ENCODE measurements at places on chromosomes 3 and 15. TPM values are rescaled to one million over a fixed set of nuclear protein-coding genes. Genes with fewer than 3 reads are reported as not detected.

- DNase-seq = no peak
These were observed 5.4 kb downstream of the PFN2 start for GRCh38 chr3:149965278-149965677.

Gene VPS18
- 22.5 TPM for total RNA-seq

DNA sequence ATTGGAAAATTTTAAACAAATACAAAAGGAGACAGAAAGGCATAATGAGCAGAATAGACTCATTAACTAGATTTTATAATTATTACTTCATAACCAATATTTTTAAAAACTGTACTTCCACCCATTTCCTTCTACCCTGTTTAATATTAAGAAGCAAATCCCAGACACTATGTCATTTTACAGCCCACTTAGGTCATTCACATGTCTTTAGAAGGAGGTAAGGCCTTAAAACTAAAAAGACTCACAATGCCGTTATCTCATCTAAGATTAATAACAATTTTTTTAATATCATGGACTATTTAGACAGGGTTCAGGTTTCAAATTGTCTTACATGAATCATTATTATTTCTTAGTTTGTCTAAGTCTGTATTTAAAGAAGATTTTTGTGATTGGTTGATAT lies 217.2 kb downstream of the NFKBIZ start:
- DNase-seq = no peak

DNA sequence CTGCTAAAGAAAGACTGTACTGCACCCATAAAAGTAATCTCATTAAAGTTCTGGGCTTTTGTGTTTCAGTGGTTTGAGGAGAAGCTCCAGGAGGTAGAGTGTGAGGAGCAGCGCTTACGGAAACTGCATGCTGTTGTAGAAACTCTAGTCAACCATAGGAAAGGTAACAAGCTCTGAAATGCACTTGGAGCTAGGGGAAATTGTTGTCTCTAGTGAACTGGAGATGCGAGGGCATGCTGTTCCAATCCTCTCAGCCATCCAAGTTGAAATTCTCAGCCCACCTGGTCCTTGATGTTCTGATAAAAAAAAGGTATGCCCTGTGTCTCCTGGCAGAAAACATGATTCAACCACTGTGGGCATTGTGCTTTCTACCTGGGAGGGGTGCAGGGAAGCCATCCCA lies 21.4 kb upstream of the SNX22 start:
- DNase-seq = no peak

Gene GXYLT2
- 46.4 TPM for total RNA-seq

- no peak for DNase-seq
These were observed 684.2 kb upstream of the CFAP20DC start for GRCh38 chr3:59734061-59734460.

DNA sequence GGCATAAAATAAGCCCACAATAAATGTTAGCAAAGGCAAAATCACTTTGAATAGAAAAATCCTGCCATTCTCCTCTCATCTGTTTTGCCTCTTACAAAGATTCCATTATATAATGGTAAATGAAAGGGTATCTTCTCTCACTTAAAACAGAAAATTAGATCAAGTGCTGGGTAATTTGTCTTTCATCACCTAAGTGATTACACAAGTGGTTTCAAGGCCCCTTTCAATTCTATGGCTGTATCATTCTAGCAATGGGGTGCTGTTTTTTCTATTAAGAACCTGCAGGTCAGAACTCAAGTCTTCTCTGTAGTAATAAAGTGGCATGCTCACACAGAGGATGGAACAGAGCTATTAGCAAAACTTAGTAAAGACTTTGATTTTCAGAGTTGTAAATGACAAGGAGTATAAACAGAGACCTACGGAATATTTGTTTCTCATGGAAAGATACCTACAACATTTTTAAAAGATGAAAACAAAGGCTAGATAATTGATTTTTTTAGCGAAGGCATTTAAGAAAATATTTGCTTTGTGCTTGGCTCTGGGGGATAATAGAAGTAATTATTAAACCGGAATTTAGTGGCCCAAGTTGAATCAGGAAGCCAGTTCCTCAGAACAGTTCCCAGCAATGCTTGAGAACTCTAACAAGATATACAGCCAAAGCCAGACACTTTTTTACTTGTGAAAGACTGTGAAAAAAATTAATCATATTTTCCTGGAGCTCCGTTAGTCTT lies 137.4 kb downstream of the CMSS1 start:
- no peak for DNase-seq

DNA sequence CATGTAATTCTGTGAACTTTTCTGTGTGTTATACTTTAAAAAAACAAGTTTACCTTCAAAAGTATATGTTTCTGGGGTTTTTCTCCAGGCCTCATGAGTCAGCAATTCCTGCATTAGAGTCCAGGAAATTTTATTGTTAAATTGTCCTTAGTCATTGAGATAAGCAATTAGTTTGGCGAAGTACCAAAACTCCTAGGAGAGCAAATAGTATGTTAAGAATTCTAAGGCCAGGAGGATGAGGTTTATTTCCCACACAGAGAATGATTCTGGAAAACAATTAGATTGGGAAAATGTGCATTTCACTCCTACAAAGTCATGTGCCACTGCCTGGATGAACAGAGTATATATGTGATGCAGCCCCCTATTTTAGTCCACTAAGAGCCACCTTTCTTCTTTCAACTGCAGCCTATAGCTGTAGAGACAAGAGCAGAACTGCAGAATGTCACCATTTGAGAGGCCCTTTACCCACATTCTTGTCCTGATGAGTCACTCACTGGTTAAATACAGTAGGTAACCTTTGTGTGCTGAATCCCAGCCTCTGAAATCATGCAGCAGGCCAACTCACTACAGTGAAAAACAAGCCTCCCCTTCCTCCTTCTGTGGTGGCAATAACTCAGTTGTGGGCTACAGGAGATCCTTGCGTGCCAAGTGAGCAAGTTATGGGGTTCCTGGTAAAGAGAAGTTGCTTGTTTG lies 452.8 kb upstream of the THBS1 start:
- no peak for DNase-seq

Gene TMEM266
- not detected for total RNA-seq

Gene DNAH12
- 0.10 TPM for total RNA-seq

DNA sequence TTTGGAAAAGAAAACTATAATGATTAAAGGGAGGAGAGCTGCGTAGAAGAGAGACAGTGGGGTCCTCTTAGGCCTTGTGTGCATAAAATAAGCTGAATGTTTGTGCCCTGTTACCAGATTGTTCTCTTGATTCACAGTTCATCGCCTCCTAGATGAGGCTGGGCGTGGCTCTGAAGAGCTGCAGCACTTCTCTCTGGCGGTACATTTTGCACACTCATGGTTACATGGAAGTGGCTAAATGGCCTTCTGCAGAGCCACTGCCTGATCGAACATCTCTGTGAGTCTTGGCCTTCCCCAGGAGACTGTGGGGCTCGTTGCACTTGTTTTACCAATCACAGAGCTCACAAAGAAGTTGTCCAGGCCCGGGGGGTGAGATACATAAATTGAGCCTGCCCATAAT lies 208.8 kb downstream of the GABRG3 start:
- no peak for DNase-seq

DNA sequence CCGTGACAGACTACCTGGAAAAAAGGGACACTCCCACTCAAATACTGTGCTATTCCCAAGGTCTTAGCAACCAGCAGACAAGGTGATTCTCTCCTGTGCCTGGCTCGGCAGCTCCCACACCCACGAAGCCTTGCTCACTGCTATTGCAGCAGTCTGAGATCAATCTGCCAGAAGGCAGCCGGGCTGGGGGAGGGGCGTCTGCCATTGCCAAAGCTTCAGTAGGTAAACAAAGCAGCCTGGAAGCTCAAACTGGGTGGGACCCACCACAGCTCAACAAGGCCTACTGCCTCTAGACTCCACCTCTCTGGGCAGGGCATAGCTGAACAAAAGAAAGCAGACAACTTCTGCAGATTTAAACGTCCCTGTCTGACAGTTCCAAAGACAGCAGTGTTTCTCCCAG lies 128.4 kb upstream of the SETMAR start:
- no peak for DNase-seq

- DNase-seq = no peak
These were observed 134.2 kb upstream of the ALCAM start for GRCh38 chr3:105232553-105232952.

GRCh38 chr15:92600856-92601255 lies 54.7 kb downstream of the FAM174B start:
- no peak for DNase-seq

DNA sequence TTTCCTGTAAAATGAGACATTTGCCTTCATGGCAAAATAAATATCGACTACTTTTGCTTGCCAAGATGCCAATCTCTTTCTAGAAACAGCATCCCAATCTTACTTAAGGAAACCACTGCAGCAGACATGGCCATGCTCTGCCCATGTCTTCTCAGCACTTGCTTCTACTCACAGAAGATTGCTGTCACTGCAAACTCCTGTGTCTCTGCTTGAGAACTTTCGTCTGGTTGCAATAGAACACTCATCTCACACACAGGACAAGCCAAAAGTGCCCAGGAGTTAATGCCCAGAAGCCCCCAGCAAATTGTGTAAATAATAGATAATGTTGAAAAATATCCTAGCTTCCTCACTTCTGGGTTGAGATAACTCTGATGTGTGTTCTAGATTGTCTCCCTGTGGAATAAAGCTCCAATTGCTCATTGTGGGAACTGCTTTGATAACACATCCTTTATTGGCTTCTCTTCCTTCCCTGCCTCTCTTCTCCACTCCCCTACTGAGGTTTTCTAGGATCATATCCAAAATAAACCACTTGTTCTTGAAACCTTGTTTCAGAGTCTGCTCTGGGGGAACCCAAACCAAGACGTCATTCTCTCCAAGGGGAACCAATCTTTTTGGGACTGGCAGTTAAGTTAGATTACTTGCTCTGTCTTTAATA lies 156.3 kb upstream of the STRIT1 start:
- DNase-seq = no peak

Gene KBTBD13
- total RNA-seq = 1.5 TPM

Gene SUCNR1
- 3.2 TPM for total RNA-seq

GRCh38 chr15:81001152-81002008 lies 657 bp downstream of the TLNRD1 start:
- DNase-seq = peak; percentile 88

Gene LMOD3
- 0.12 TPM for total RNA-seq

GRCh38 chr3:29153811-29154210 lies 127.1 kb upstream of the RBMS3 start:
- no peak for DNase-seq

Gene SPESP1
- 1.3 TPM for total RNA-seq

Gene CYP11A1
- 1.3 TPM for total RNA-seq

Gene HIGD2B
- total RNA-seq = not detected

Gene RLBP1
- not detected for total RNA-seq

GRCh38 chr15:100229181-100230163 lies 112.3 kb downstream of the ADAMTS17 start:
- DNase-seq = no peak

- no peak for DNase-seq
These were observed 45.3 kb downstream of the ZPLD1 start for GRCh38 chr3:102480139-102480538.

GRCh38 chr3:111545349-111545748 lies 3.4 kb downstream of the CD96 start:
- DNase-seq = no peak

Gene NIPA2
- total RNA-seq = 28.3 TPM

Gene CHRD
- 46.5 TPM for total RNA-seq

Gene RNU5B-1
- total RNA-seq = 40.6 TPM

DNA sequence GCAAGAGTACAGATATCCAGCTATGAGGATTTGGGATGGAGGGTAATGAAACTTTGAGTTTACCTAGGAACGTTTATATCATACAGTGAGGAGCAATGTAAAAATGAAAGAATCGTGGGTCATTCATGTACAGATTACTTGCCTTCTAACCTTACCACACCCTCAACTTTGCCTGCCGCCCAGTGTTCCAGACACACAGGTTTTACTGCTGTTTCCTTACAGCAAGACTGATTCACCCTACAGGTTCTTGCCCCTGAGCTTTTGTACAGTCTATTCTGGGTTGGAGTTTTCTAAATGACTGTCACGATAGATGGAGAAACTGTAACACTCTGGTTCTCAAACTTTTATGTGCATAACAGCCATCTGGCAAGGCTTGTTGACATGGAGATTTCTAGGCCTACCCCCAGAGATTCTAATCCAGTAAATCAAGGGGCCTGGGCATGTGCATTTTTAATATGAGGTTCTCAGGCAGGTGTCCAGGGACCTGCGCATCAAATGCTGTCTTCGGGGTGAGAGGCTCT lies 6.6 kb upstream of the TPRG1 start:
- no peak for DNase-seq

- DNase-seq = no peak
These were observed 50.5 kb upstream of the CSPG4 start for GRCh38 chr15:75763137-75763611.

DNA sequence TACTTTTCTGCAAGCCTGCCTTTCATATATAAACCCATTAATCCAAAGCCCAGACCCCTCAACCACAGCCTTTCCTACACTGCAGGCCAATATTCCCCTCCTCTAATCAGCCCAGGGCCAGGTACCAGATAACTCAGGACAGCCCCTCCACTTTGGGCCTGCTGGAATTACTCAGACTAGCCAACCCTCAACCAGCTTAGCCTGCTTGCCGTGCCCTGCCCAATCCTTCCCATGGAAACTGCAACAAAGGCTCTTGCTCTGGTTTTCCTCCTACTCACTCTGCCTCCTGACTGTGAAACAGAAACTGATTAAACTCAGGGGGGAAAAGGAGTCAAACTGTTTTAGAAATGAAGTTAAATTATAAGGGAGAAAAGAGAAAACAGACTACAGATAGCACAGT lies 248.1 kb downstream of the KLF13 start:
- DNase-seq = no peak

DNA sequence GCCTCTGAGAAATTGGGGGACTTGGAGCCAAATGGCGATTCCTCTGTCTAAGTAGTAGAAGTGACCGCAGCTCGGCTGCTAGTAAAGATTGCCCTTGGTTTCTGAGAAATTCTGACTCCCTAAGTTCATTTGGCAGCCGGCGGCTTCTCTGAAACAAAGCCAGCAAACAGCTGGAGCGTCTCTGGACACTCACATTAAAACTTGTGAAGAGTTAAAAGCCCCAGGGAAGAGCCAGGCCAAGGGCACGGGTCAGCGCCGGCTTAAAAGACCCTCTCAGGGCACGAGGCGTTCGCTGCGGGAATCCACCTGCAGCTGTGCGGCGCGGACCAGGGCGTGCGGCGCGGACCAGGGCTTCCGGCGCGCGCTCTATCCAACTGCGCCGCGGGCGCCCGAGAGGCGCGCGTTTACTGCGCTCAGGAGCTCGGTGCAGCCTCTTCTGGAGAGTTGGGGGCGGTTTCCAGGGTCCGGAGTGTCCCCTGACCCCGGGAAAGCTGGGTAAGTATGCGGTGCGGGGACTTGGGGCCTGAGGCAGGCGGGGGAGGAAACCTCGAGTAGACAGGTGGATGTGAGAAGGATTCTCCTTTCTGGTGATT lies at the start of gene COL6A5:
COL6A5 (plus strand) TSS at position 186 of the 593 bp plus-strand sequence. CDS start 27,967 bp downstream, outside the sequence.
- DNase-seq = peak; percentile 49

Gene MUC20
- total RNA-seq = 17.8 TPM

Gene ECE2
- not detected for total RNA-seq

Gene IRAK2
- total RNA-seq = 7.1 TPM

Gene ST3GAL6
- 12.2 TPM for total RNA-seq

- DNase-seq = peak; percentile 87
These were observed 37.8 kb downstream of the ZNF445 start for GRCh38 chr3:44439499-44440295.

Gene PLIN1
- 3.0 TPM for total RNA-seq

GRCh38 chr3:88131695-88132094 lies 18.1 kb upstream of the C3orf38 start:
- no peak for DNase-seq

Gene SAMMSON
- 25.6 TPM for total RNA-seq

Gene PLA2G4D
- total RNA-seq = not detected
